Vein endothelial cell (primary cell): ENCODE measurements at places on chromosomes 6 and 20. TPM values are rescaled to one million over a fixed set of nuclear protein-coding genes. Genes with fewer than 3 reads are reported as not detected.

The TGM3 gene
- not detected in 2 replicates for total RNA-seq

The PPP1R14C gene
- total RNA-seq = not detected in 2 replicates

The TPBG gene
- 8.2 and 16.3 TPM in 2 replicates for total RNA-seq

The BHLHE23 gene
- total RNA-seq = not detected in 2 replicates

The OR12D3 gene
- not detected in 2 replicates for total RNA-seq
